ENCODE measurements at places on chromosomes 11 and 22. TPM values are rescaled to one million over a fixed set of nuclear protein-coding genes. Genes with fewer than 3 reads are reported as not detected.

The CRACR2B gene
- 204 TPM for total RNA-seq

The TTC36 gene
- not detected for total RNA-seq

The SMC1B gene
- not detected for total RNA-seq

The GAL gene
- not detected for total RNA-seq

The ZBTB16 gene
- not detected for total RNA-seq

The PRR33 gene
- total RNA-seq = not detected

The YPEL4 gene
- not detected for total RNA-seq

The CD6 gene
- 0.53 TPM for total RNA-seq

The HDHD5 gene
- 65.3 TPM for total RNA-seq

GRCh38 chr22:45009606-45010531, at the start of gene PHF21B:
TSS of gene PHF21B (minus strand) at chr22:45010005. CDS start at chr22:45009549, 456 bp downstream.
- no peak for DNase-seq

GRCh38 chr11:119472856-119473222, 49.9 kb upstream of the THY1 start:
- DNase-seq = no peak

GRCh38 chr11:2924381-2924780, 4.8 kb downstream of the PHLDA2 start:
- DNase-seq = peak; percentile 95

- DNase-seq = no peak
Observed at GRCh38 chr11:45669956-45670355, 4.5 kb upstream of the CHST1 start.

DNA sequence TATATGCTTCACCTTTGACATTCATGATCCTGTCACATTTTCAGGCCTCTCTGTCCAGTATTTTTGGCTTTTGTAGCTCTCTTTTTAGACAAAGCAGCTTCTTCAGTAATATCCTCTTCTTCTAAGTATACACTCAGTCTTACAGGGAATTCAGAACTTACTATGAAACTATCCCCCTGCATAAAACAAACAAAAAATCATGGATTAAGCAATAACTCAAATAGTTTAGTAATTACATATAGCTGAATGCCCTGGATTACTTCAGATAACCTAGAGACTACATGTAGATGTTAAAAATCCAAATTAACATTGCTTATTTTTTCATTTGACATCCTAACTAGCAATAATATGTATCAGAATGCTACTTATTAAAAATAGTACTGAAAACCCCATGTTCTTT, 5.2 kb downstream of the TAF1D start:
- DNase-seq = no peak

- DNase-seq = no peak
Observed at GRCh38 chr11:75432911-75433321, at the start of gene KLHL35. TSS of gene KLHL35 (minus strand) at chr11:75433203. CDS start at chr11:75430629, 2,574 bp downstream.

GRCh38 chr22:33073989-33074418, 15.8 kb upstream of the SYN3 start:
- DNase-seq = no peak

GRCh38 chr22:29821291-29822016, 16.6 kb downstream of the ASCC2 start:
- DNase-seq = peak; percentile 96

GRCh38 chr22:24060375-24060788, 49.3 kb downstream of the CABIN1 start:
- DNase-seq = no peak

- DNase-seq = no peak
Observed at GRCh38 chr22:49969751-49970527, 9.4 kb downstream of the PIM3 start.

GRCh38 chr11:133409799-133410198, 122.5 kb downstream of the OPCML start:
- DNase-seq = no peak

DNA sequence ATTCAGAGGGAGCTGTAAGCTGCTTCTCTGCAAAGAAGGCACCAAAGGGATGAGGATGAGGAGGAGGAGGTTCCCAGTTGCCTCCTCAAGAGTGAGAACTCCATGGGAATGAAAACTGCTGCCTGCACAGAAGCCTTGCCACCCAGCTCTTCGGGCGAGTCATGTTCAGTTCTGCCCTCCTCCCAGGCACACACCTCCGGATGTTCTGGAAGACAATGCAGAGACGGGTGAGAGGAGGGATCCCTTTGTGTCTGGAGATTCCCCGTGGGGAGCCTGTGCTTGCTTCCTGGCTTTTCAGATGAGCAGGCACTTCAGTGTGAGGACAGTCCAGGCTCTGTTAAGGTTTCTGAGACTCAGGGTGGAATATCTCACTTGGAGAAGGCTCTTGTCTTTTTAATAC, 295.6 kb downstream of the DDX10 start:
- no peak for DNase-seq

DNA sequence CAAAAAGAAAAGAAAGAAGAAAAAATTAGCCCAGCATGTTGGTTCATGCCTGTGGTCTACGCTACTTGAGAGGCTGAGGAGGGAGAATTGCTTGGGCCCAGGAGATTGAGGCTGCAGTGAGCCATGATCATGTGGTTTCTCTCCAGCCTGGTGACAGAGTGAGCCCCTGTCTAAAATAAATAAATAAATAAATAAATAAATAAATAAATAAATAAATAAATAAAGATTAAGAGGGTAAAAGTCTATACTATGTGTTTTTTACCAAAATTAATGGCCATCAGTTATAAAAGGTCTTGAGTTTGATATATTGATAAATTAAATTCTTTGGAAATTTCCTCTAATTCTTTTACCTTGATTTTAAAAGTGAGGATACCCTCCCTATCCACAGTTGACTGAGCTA, 25.2 kb upstream of the DEPDC7 start:
- no peak for DNase-seq

- DNase-seq = no peak
Observed at GRCh38 chr11:29844031-29844430, 172.8 kb downstream of the KCNA4 start.

- peak; percentile 69 for DNase-seq
Observed at GRCh38 chr11:95154514-95154913, 64.9 kb downstream of the ENDOD1 start.

GRCh38 chr11:130727157-130728119, 188.8 kb downstream of the SNX19 start:
- DNase-seq = no peak

GRCh38 chr11:48880021-48880441, 103.7 kb downstream of the TRIM51G start:
- DNase-seq = no peak
